Pancreas (tissue), 10 donors: ENCODE measurements at places on chromosomes 3 and 15. TPM values are rescaled to one million over a fixed set of nuclear protein-coding genes. Genes with fewer than 3 reads are reported as not detected.
A peak's percentile ranks its signal among the peaks of the same experiment; 100 is the strongest.

- H3K27me3 ChIP-seq: no peaks in the 10 kb centered on the region
- no peaks in the 10 kb centered on the region for H3K4me1 ChIP-seq
- DNase-seq: no peak
These were observed 80.9 kb downstream of the MLH1 start for GRCh38 chr3:37074178-37074577.

DNA sequence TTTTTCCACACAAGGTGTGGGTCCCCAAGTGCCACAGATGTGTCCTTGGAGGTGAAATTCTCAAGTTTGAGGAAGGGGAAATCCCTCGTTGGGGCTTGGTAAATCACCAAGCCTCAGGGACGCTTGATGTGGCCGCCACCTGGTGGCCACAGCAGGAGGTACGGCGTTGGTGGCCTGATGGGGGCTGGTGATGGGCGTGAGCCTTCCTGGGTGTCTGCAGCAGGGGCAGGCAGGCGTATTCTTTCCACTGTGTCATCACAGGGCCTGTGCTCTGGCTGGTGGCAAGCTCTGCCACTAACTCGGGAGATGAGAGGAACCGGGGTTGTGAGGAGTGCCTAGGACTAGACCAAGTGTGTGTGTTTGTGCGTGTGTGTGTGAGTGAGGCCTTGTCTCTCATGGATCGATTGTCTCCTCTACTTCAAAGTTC lies 4.2 kb downstream of the ACOX2 start:
- DNase-seq: peak; percentile 74
- no peak overlapping the region for H3K4me3 ChIP-seq
- peak overlapping the region; percentile 14 for H3K27ac ChIP-seq
- no peaks in the 10 kb centered on the region for H3K27me3 ChIP-seq
- H3K4me1 ChIP-seq: peaks cover 26% of the 10 kb centered on the region

DNA sequence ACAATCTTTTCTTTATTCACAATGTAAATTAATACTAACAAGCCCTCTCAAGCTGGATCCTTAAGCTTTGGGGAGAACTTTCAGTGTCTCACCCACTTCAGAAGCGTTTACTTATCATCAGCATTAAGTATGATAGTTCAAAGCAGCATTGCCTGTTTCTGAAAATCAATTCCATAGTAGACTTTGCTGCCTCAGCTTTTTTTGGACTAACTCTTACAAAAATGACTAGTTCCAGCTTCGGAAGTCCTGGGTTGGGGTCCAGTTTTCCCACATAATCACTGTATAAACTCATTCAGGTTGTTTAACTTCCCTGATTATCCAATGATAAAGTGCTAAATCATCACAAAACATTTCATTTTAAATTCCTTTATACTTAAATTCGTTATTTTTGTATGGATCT lies 114.4 kb downstream of the NR2F2 start:
- no peaks in the 10 kb centered on the region for H3K36me3 ChIP-seq
- no peak overlapping the region for H3K27ac ChIP-seq
- no peak for DNase-seq
- H3K4me3 ChIP-seq: no peak overlapping the region

- DNase-seq: no peak
- H3K4me1 ChIP-seq: no peaks in the 10 kb centered on the region
- H3K27me3 ChIP-seq: no peaks in the 10 kb centered on the region
These were observed 465.9 kb upstream of the DPPA4 start for GRCh38 chr3:109803274-109803673.

GRCh38 chr3:37904601-37905000 lies 42.9 kb downstream of the CTDSPL start:
- H3K27me3 ChIP-seq: no peaks in the 10 kb centered on the region
- DNase-seq: no peak
- H3K27ac ChIP-seq: no peak overlapping the region
- no peaks in the 10 kb centered on the region for H3K36me3 ChIP-seq
- no peak overlapping the region for H3K4me3 ChIP-seq

GRCh38 chr3:53794597-53794996 lies 51.6 kb downstream of the CHDH start:
- H3K4me3 ChIP-seq: no peak overlapping the region
- H3K36me3 ChIP-seq: no peaks in the 10 kb centered on the region
- DNase-seq: no peak
- no peaks in the 10 kb centered on the region for H3K4me1 ChIP-seq
- no peaks in the 10 kb centered on the region for H3K27me3 ChIP-seq
- H3K27ac ChIP-seq: no peak overlapping the region

GRCh38 chr3:12948891-12949711 lies 107.7 kb upstream of the RPL32 start:
- H3K4me3 ChIP-seq: no peak overlapping the region
- DNase-seq: no peak
- no peaks in the 10 kb centered on the region for H3K36me3 ChIP-seq
- no peaks in the 10 kb centered on the region for H3K27me3 ChIP-seq
- H3K4me1 ChIP-seq: peaks cover 5% of the 10 kb centered on the region

- H3K4me1 ChIP-seq: no peaks in the 10 kb centered on the region
- H3K27me3 ChIP-seq: no peaks in the 10 kb centered on the region
- no peak overlapping the region for H3K4me3 ChIP-seq
These were observed 1.0 kb downstream of the RASL12 start for GRCh38 chr15:65066635-65067316.

GRCh38 chr3:77420336-77420735 lies 380.4 kb downstream of the ROBO2 start:
- no peaks in the 10 kb centered on the region for H3K27me3 ChIP-seq
- no peak overlapping the region for H3K27ac ChIP-seq
- no peak for DNase-seq
- H3K4me1 ChIP-seq: no peaks in the 10 kb centered on the region
- H3K4me3 ChIP-seq: no peak overlapping the region
- H3K36me3 ChIP-seq: no peaks in the 10 kb centered on the region

DNA sequence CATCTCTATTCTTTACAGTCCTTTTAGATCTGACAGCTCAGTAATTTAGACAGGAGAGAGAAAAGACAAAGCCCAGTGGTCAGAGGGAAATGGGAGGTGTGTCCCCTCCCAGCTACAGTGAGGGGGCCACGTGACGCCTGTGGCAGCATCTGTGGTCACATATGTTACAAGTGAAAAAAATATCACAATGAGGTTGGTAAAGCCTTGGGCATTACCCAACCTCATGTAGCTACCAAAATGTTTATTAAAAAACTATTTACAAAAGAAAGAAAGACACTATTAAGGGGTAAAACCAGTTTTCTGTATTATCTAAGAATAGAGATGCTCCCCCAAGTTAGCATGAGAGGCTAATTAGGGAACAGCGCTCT lies 42.9 kb upstream of the PLCL2 start:
- no peak overlapping the region for H3K4me3 ChIP-seq
- peak overlapping the region; percentile 6 for H3K27ac ChIP-seq
- no peaks in the 10 kb centered on the region for H3K27me3 ChIP-seq
- DNase-seq: no peak

DNA sequence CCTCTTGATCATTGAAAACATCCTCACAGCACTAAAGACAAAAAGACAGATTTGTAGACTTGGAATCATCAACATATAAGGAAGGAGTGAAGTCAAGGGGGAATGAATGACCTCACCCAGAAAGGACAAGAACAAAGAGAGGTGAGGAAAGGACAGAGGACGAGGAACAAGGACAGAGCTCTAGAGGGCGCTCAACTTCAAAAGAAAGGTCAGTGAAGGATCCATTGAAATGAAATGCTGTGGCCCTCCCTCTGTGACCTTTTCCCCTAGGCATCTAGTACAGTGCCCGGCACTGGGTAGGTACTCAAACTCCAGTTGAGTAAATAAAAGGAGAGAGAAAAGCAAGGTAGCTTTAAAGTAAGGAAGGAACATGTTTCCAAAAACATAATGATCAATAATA lies 2.6 kb downstream of the ATP8B4 start:
- DNase-seq: no peak
- H3K27ac ChIP-seq: no peak overlapping the region
- no peaks in the 10 kb centered on the region for H3K4me1 ChIP-seq
- H3K27me3 ChIP-seq: no peaks in the 10 kb centered on the region

DNA sequence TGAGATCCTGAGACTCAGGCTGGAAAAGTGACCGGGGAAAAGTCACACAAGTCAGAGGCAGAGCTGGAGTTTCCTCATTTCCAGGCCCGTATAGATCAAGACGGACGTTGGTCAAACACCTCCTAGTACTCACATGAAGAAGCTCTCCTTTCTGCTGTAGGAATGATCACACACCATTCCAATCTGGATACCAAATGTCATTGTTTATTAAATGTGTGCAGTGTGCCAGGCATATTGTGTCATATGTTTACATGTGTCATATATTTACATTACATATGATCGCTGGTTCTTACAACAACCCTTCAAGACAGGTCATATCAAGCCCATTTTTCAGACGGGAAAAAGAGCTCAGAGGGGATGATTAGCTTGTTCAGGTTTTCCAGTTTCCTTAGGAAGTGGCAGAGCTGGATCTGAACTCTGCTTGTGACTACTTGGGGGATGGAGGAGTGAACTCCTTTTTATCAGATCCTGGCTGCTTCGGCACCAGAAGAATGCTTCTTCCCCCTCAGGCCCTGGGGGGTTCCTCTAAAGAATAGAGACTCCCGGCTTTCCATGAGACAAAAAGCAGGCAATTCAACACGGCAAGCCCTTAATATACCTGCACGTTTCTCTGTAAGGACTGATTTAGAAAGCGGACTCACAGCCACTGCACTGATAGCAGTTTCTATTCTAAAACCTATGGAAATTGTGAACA lies 41.9 kb downstream of the FAM43A start:
- no peaks in the 10 kb centered on the region for H3K4me1 ChIP-seq
- H3K27me3 ChIP-seq: no peaks in the 10 kb centered on the region
- no peak for DNase-seq
- H3K27ac ChIP-seq: no peak overlapping the region

- no peak for DNase-seq
- H3K27ac ChIP-seq: no peak overlapping the region
- H3K4me3 ChIP-seq: no peak overlapping the region
- no peaks in the 10 kb centered on the region for H3K27me3 ChIP-seq
- H3K4me1 ChIP-seq: no peaks in the 10 kb centered on the region
These were observed 211.3 kb downstream of the TBC1D2B start for GRCh38 chr15:77866186-77866585.

DNA sequence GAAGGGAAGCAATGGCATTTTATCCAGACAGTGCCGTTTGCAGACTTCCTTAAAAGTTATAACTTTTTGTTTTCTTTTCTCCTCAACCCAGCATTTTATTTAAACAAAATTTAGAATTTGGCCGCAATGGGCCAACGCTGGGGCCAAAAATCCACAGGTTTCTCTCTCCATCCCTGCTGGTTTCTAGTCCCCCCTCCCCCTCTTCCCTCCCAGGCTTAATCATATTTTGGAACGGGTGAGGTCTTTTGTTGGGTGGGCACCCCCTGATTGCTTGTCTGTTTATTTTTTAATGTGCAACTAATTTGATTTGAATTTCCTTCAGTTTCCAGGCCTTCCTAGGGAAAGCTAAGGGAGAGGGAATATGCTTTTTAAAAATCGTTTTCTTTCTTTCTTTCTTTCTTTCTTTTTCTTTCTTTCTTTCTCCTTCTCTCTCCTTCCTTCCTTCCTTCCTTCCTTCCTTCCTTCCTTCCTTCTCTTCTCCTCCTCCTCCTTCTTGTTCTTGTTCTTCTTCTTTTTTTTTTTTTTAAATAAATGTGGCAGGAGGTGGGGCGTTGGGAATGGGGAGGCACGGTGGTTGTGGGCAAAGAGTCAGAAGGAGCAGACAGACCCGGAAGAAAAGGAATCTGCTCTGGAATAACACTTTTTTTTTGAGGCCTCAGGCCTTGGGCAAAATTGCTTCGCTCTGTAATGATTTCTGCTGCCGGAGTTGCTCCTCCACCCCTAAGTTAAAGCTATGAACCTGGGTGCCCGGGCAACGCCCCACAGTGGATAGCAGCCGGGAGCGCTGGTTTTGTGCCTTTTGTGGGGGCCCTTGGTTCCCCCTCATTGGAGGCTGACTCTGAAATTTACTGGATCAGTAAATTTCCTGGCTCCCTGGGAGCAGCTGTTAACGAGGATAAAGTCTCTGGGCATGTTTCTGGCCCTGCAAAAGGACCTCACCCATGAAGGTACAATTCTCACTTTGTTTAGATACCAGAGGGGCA lies 1.9 kb downstream of the FNDC3B start:
- H3K27ac ChIP-seq: peak overlapping the region; percentile 100
- no peak for DNase-seq
- peak overlapping the region; percentile 97 for H3K4me3 ChIP-seq
- no peaks in the 10 kb centered on the region for H3K36me3 ChIP-seq
- peaks cover 28% of the 10 kb centered on the region for H3K4me1 ChIP-seq
- H3K27me3 ChIP-seq: no peaks in the 10 kb centered on the region

DNA sequence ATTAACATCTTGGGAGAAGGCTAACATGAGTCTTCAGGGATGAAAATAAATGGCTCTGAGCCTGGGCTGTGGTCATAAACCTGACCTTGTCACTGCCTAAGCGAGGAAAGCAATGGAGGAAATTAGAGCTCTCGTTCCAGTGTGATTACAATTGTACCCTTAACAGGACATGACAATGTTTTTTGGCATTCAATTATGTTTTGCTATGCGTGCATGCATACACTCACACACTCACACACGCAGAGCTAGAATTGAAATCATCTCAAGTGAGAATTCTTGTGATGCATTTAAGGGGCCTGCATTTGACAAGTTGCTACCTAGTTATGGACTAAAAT lies 24.1 kb downstream of the ZNF80 start:
- DNase-seq: no peak
- H3K36me3 ChIP-seq: no peaks in the 10 kb centered on the region
- no peaks in the 10 kb centered on the region for H3K27me3 ChIP-seq
- H3K4me3 ChIP-seq: no peak overlapping the region

- H3K4me3 ChIP-seq: no peak overlapping the region
- no peaks in the 10 kb centered on the region for H3K27me3 ChIP-seq
- no peaks in the 10 kb centered on the region for H3K36me3 ChIP-seq
- no peaks in the 10 kb centered on the region for H3K4me1 ChIP-seq
These were observed 70.7 kb downstream of the SSR3 start for GRCh38 chr3:156483961-156484787.

The DNAJA4 gene
- polyA plus RNA-seq: 16.1 TPM

The PARP9 gene
- polyA plus RNA-seq: 33.2 TPM

The ANKRD34C gene
- 0.47 TPM for polyA plus RNA-seq

The SKOR1 gene
- 0.54 TPM for polyA plus RNA-seq

The DHFR2 gene
- polyA plus RNA-seq: 1.9 TPM

The CCDC51 gene
- 5.8 TPM for polyA plus RNA-seq

The GOLGA6A gene
- not detected for polyA plus RNA-seq

The GP9 gene
- 0.14 TPM for polyA plus RNA-seq

The DLL4 gene
- polyA plus RNA-seq: 4.8 TPM

The SLC51A gene
- polyA plus RNA-seq: 0.23 TPM

The RHCG gene
- polyA plus RNA-seq: 0.57 TPM
